Adipocyte (in vitro differentiated cells): ENCODE measurements at places on chromosomes 6 and 20.

DNA sequence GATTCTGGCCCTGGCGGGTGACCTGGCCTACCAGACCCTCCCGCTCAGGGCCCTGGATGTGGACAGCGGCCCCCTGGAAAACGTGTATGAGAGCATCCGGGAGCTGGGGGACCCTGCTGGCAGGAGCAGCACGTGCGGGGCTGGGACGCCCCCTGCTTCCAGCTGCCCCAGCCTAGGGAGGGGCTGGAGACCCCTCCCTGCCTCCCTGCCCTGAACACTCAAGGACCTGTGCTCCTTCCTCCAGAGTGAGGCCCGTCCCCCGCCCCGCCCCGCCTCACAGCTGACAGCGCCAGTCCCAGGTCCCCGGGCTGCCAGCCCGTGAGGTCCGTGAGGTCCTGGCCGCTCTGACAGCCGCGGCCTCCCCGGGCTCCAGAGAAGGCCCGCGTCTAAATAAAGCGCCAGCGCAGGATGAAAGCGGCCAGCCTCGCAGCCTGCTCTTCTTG, 868 bp upstream of the SLC2A4RG start:
- peak; percentile 5 for DNase-seq

DNA sequence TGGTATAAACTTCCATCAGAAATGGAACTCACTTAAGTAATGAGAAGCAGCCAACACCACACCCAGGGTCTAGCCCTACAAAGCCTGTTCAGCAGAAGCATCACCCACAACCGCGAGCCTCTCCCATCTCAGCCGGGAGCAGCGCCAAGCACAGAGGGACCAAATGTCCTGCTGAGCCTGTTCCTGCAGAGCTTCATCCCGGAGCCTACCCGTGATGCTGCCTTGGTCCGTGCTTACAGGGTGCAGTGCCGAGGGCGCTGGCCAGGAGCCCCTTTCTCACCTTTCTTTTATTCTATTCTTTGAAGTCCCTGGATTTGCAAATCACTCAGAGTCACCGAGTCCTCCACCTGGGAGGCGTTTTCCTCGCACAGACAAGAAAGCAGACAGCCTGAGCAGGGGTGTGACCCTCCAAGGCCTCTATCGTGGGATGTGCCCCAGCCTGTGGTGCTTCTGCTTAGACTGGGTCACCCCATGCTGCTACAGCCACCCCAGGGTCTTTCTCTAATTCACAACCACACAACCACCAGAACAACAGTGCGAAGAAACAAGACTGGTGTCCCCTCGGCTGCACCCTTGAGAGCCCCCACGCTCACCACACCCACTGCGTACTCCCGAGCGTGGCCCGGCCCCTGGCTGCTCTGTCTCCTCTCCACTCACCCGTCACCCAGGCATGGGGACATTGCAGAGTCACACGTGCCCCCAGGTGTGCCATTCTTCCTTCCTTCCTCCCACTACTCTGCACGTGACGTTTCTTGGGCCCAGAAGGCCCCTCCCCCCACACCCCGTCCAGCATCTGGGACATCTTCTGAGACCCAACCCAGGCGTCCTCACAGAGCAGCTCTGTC, 92.2 kb upstream of the MPC1 start:
- DNase-seq, result peak; percentile 17

GRCh38 chr6:16904957-16905356, 143.7 kb upstream of the ATXN1 start:
- no peak for DNase-seq

GRCh38 chr6:140311146-140311545, 936.7 kb upstream of the CITED2 start:
- peak; percentile 33 for DNase-seq

DNA sequence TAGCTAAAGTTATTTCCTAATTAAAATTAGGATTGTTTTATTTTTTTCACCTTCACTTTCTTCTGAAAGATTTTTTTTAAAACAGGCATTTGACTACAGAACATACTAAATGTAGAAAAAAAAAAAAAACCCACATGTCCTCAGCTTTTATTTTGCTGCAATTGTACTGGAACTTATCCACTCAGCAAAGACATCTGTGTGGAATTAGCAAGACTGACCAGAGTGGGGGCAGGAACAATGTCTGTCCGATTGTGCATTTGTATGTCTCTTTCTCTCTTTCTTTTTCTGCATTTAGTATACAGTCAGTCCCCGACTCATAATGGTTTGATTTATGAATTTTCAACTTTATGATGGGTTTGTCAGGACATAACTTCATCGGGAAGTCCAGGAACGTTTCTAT, 77.3 kb downstream of the CHD6 start:
- DNase-seq, result peak; percentile 65

GRCh38 chr6:13319891-13320564, 8.3 kb downstream of the TBC1D7 start:
- DNase-seq, result no peak

DNA sequence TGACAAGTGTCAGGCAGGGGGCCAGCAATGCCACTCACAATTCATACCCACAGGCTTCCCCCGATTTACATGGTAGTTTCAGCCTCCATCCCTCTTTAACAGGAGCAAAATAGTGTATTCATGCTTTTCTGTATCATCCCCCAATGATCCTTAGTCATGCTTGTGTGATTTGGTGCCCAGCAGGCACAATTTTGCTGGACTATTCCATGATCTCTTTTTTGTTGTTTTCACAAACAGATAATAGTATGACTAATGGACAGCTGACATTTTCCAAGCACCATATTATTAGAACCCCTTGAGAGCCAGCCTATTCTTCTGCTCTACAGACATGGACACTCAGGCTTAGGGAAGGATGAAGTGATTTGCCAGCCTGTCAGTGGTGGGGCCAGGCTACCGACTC, 128.2 kb upstream of the RIPOR2 start:
- DNase-seq, result no peak

DNA sequence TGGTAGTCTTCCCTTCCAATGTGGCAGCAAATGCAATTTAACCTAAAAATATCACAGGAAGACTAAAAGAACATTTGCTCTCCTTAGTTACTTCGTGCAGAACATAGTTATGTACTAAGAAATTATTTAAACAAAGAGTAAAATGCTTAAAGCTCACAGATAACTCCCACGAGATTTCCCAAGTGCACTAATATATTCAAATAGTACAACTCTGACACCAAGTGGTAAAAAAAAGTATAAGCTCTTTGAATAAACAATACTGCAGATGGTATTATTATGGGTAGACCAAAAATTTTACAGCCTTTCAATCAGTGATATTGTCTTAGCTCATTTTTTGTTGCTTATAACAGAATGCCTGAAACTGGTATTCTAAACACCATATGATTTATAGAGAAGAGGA, 52.8 kb upstream of the FILIP1 start:
- peak; percentile 79 for DNase-seq

- peak; percentile 90 for DNase-seq
Observed at GRCh38 chr6:35496841-35497570, at the start of gene TEAD3. Gene TEAD3, minus strand, starts transcription at chr6:35497079.

DNA sequence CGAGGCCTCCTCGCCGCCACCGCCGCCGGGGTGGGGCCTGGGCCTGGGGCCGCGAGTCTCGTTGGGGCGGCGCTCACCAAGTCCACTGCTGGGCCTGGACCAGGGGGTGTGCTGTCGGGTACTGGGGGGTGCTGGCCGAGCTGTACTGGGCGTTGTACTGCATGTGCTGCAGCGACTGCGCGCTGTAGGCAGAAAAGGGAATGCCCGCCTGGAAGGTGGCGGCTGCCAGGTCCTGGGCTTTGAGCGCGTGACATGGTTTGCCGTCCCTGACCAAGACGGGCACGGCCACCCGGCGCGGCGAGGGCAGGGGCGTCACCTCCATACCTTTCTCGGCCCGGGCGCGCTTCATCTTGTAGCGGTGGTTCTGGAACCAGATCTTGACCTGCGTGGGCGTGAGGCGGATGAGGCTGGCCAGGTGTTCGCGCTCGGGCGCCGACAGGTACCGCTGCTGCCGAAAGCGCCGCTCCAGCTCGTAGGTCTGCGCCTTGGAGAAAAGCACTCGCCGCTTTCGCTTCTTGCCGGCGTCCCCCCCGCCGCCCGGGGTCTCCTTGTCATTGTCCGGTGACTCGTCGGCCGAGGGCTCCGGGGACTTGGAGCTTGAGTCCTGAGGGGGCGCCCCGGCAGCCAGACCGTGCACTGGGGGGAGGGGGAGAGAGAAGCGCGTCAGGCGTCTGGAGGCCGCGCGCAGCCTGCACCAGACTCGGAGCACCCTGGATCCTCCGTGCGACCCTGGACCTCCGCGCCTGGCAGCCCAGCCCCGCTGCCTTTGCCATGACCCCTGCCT, 1.8 kb downstream of the NKX2-2 start:
- DNase-seq, result no peak

DNA sequence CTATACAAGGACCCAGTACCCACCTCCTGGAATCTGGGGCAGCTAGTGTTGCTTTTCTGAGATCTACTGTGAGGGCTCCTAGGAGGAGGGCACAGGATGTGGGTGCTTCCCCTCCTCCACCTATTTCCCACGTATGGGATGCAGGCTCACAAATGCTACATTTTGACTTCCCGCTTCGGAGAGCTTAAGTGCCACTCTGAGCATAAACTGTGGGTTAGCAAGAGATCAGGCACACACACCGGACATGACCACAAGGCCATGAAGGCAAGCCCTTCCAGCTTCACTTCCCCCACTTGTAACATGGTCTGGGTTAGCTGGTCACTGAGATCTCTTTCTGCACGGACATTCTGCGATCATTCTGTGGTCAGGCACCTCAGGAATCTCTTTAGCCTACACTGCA, 15.7 kb upstream of the TGM3 start:
- no peak for DNase-seq

DNA sequence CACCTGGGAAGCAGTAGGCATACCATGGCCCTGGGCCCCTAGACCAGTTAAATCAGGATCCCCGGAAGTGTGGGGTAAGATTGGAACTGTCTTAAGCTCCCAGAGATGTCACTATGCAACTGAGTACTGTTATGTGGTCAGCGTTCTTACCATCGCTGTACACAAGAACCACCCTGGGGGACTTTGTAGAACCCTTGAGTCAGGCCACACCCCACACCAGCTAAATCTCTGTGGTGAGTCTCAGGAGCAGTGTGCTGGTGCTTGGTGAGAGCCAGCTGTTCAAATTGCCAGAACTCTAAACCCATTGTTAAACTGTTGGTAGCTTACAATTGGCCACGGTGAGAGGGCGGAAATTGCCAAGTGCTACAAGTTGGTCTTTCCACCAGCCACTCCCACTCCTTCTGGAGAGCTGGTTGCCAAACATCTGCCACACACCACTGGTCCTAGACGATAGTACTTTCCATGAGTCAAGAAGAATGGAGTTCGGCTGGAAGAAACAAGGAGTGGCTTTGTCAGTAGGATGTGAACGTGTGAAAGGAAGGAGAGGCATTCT, 80.5 kb upstream of the SYNDIG1 start:
- no peak for DNase-seq

GRCh38 chr6:15389765-15390723, 144.2 kb downstream of the JARID2 start:
- peak; percentile 66 for DNase-seq

DNA sequence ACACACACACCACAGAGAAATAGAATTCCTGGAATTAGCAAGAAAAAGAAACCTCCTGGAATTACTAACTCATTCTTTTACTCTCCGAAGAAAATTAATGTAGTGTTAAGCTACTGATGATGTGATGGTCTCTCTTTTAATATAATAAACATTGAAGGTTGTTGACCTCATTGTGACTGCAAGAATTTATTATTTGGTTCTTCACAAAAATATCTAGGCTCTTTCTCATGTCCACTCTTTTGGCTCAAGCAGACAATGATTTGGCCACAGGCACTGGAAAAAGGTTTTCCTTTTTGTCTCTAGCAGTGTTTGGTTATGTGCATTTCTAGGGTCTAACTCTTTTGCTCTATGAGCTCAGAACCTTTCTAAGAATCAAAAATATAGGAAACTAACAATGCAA, 811.9 kb downstream of the TENT5A start:
- peak; percentile 19 for DNase-seq

DNA sequence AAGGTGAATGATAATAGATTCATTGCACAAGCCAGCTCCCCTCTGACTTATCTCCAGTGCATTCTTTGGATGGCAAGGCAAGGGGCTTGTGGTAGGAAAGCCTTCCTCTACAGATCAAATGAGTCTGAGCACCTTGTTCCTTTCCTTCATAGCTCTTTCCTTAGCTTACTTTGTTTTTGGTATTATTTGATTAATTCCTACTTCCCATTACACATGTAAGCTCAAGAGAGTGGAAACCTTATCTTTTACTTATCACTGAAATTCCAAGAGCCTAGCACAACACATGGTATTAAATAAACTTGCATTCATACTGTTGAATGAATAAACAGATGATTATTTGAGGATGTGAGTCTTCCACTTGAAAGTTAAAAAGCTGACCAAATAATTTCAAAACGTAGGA, 41.7 kb downstream of the FRK start:
- DNase-seq, result no peak

DNA sequence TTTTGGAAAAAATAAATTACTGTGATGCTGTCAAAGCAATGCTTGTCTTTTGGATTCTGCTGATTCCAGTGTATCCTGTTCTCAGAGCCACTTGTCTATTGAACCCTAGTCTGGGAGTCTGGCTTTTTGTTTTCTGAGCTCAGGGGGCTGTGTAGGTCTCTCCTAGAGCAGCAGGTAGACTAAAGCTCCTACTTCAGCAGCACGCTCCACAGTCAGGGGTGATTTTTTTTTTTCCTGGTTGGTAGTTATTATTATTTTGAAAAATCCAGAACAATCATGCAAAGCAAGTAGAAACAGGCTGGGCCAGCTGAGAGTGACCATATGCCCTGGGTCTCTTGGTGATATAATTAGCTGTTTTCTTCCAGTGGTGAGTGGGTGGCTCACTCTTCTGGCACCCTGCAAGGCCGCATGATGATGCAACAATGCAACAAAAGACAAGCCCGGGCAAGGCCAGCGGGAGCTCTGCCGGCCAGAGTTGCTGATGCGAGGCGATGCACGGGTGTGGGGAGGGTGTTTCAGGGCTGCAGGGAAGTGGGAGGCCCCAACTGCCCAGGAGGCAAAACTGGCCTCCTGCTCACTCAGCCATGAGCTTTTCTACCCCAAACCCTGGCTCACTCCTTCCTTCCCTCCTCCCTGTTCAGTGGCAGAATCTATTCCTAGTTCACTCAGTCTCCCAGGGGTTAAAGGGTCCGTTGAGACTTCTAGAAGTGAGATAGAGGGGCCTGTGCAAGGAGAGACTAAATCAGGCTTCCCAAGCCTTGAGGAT, 11.5 kb upstream of the CDKN1A start:
- peak; percentile 93 for DNase-seq

GRCh38 chr6:90790058-90790457, 203.2 kb upstream of the MAP3K7 start:
- DNase-seq, result no peak

GRCh38 chr20:52748285-52748932, 223.7 kb upstream of the TSHZ2 start:
- DNase-seq, result no peak

- DNase-seq, result no peak
Observed at GRCh38 chr6:70336996-70337742, 34.3 kb upstream of the COL9A1 start.
